K562 (cell line): ENCODE measurements at places on chromosomes 1 and 21. TPM values are rescaled to one million over a fixed set of nuclear protein-coding genes. Genes with fewer than 3 reads are reported as not detected.

The OR14K1 gene
- total RNA-seq: not detected in 2 replicates

DNA sequence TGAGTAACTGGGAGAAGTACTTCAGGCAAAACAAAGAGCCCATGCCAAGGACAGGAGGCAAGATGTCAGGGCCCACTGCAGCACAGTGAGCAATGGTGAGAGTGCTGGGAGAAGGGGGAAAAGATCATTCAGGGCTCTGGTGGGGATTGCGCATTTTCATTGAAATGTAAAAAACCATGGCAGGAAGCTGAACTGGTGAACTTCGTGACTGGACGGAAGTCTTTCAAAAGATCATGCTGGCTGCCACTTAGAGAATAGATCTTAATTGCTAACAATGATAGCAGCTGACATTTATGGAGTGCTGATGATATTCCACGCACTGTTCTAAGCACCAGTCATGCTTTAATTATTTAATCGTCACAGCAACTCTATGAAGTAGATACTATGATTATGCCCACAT is 107.0 kb downstream of the TGFBR3 start:
- DNase-seq: no peak

DNA sequence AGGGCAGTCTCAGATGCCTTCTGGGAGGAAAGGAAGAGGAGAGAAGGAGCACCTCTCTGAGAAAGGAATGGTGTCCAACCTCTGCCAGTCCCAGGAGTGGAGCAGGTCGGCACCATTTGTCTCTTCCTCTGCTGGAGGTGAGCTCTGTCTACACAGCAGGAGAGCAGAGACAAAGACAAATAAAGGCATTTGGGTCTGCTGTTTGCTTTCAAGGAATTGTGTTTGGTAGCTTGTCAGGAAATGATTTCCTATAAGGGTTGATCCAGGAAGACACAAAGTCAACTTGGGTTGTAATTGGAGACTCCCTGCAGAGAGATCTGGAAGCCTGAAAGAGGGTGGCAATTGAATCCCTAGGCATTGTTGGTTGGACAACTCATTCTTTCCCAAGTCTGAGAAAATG is 34.5 kb upstream of the PLXNA2 start:
- no peak for DNase-seq

- DNase-seq: no peak
Observed at GRCh38 chr1:29286194-29286767, 50.0 kb downstream of the PTPRU start.

The NFASC gene
- 0.04 and 0.16 TPM in 2 replicates for total RNA-seq

DNA sequence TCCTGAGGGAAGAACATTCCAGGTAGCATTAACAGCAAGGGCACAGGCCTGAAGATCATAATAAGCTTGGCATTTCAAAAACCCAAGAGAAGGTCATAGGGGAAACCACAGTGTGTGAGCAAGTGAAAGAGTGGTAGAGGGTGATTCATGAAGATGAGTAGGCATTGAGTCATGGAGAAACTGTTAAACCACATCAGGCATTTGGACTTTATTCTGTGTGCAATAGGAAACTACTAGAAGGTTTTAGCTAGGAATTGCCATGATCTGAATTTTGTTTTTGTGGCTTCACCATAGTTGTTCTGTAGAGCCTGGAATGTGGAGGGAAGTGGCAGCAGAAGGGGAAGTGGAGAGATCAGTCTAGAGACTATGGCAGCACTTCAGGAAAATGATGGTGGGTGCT is 359.0 kb upstream of the PTBP2 start:
- no peak for DNase-seq

- DNase-seq: no peak
Observed at GRCh38 chr1:147902253-147902845, at the start of gene GJA8. Gene GJA8, plus strand, starts transcription at chr1:147902795. Its CDS starts 5,161 bp downstream, at chr1:147907956.

DNA sequence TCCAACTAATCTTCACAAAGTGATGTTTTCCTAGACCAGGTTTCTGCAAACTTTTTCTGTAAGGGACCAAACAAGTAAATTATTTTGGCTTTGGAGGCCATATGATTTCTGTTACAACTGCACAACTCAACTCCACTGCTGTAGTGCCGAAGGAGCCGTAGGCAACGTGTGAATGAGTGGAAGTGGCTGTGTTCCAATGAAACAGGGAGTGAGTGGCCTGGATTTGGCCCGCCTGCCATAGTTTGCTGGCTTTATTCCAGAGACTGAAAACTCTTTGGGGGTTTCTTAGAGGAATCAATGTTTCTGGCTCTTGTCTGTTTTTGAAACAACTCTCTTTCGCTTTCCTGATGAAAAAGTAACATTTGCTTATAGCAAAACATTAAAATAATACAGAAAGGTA is 12.6 kb upstream of the ACTL8 start:
- no peak for DNase-seq

GRCh38 chr1:114702737-114703136 is 7.4 kb upstream of the AMPD1 start:
- no peak for DNase-seq

DNA sequence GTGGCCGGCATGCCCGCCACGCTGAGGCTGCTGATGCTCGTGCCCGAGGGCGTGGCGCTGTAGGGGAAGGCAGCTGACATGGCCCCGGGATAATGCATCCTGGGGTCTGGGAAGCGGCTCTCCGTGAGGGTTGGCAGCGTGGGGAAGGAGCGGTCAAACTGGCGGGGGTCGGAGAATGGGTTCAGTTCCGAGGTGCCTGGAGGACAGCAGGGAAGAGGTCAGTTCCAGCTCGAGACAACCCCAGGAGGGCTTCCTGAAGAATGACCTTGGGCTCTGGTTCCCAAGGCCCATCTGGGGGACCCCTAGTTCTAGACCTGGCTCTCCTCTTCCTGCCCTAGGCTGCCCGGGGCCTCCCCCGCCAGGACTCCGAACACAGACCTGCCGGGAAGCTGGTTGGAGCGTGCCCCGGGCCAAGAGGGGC is 27.6 kb downstream of the RUNX3 start:
- DNase-seq: no peak
